ENCODE measurements at places on chromosomes 12 and 14. TPM values are rescaled to one million over a fixed set of nuclear protein-coding genes. Genes with fewer than 3 reads are reported as not detected.

DNA sequence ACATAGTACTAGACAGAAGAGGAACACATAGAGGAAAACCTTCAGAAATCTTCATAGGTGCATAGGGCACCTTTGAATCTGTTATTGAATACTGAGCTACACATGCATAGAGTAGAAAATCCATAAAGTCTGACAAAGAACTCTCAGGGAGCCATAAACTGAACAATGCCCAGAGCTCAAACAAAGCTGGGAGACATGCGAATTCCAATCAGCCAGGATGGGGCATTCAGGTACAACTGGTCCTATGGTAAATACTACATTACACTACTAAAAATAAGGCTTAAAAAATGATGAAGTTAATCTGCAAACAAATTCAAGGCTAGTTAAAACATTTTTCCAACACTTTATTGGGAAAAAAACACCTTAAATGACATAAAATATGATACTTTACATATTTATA, 259.7 kb downstream of the DIO2 start:
- H3K27me3 ChIP-seq, result no peaks in the 10 kb centered on the region
- H3K4me1 ChIP-seq, result peaks cover 27% of the 10 kb centered on the region
- H3K27ac ChIP-seq, result no peak overlapping the region
- no peak for DNase-seq

GRCh38 chr14:20434701-20435581, 1.0 kb downstream of the KLHL33 start:
- DNase-seq, result no peak
- H3K27ac ChIP-seq, result no peak overlapping the region
- H3K36me3 ChIP-seq, result no peaks in the 10 kb centered on the region
- no peaks in the 10 kb centered on the region for H3K27me3 ChIP-seq
- H3K4me1 ChIP-seq, result no peaks in the 10 kb centered on the region

GRCh38 chr12:45986641-45987339, 3.6 kb downstream of the SCAF11 start:
- no peaks in the 10 kb centered on the region for H3K36me3 ChIP-seq
- no peak overlapping the region for H3K27ac ChIP-seq
- H3K4me3 ChIP-seq, result no peak overlapping the region
- H3K27me3 ChIP-seq, result no peaks in the 10 kb centered on the region
- H3K4me1 ChIP-seq, result peaks cover 16% of the 10 kb centered on the region

- H3K4me1 ChIP-seq, result no peaks in the 10 kb centered on the region
- H3K4me3 ChIP-seq, result no peak overlapping the region
- DNase-seq, result no peak
- H3K36me3 ChIP-seq, result peaks cover 4% of the 10 kb centered on the region
- H3K27me3 ChIP-seq, result no peaks in the 10 kb centered on the region
These were observed 192.8 kb upstream of the RGS6 start for GRCh38 chr14:71739273-71739990.

GRCh38 chr14:72830786-72831594, 62.9 kb downstream of the DPF3 start:
- peak; percentile 53 for DNase-seq
- H3K36me3 ChIP-seq, result no peaks in the 10 kb centered on the region
- H3K27ac ChIP-seq, result no peak overlapping the region
- H3K4me1 ChIP-seq, result peaks cover 14% of the 10 kb centered on the region
- no peak overlapping the region for H3K4me3 ChIP-seq
- no peaks in the 10 kb centered on the region for H3K27me3 ChIP-seq

- H3K27me3 ChIP-seq, result no peaks in the 10 kb centered on the region
- DNase-seq, result no peak
- no peaks in the 10 kb centered on the region for H3K4me1 ChIP-seq
- H3K36me3 ChIP-seq, result no peaks in the 10 kb centered on the region
- no peak overlapping the region for H3K4me3 ChIP-seq
- no peak overlapping the region for H3K27ac ChIP-seq
These were observed 93.2 kb downstream of the GPR65 start for GRCh38 chr14:88098163-88098562.

GRCh38 chr12:26630546-26631027, 202.4 kb downstream of the ITPR2 start:
- no peak overlapping the region for H3K27ac ChIP-seq
- H3K27me3 ChIP-seq, result no peaks in the 10 kb centered on the region
- DNase-seq, result no peak
- no peaks in the 10 kb centered on the region for H3K36me3 ChIP-seq
- peaks cover 3% of the 10 kb centered on the region for H3K4me1 ChIP-seq

- H3K36me3 ChIP-seq, result no peaks in the 10 kb centered on the region
- no peak overlapping the region for H3K27ac ChIP-seq
- no peak for DNase-seq
- H3K4me3 ChIP-seq, result no peak overlapping the region
- H3K4me1 ChIP-seq, result peaks cover 13% of the 10 kb centered on the region
These were observed 117.9 kb upstream of the SFSWAP start for GRCh38 chr12:131592972-131593371.

- H3K36me3 ChIP-seq, result no peaks in the 10 kb centered on the region
- H3K27ac ChIP-seq, result no peak overlapping the region
- H3K4me3 ChIP-seq, result no peak overlapping the region
- no peaks in the 10 kb centered on the region for H3K4me1 ChIP-seq
- H3K27me3 ChIP-seq, result no peaks in the 10 kb centered on the region
These were observed 80.3 kb downstream of the ESRRB start for GRCh38 chr14:76456200-76456599.

DNA sequence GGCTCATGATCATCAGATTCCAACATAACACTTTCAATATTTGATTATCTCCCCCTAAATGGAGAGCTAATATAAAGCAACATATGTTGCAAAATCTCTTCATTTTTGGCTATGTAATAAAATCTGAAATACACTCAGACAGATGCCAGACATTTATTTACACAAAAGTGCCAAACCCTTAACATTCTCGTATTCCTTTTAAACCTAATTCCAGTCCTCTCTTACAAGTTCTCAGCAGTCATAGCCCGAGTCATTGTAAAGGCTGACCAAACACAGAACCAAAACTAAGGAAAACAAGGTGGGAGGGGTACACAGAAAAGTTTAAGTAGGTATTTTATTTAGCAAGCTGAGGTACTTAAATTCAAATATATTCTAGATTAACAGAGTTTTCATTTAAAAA, 81.4 kb downstream of the LRP6 start:
- H3K4me1 ChIP-seq, result peaks cover 22% of the 10 kb centered on the region
- no peaks in the 10 kb centered on the region for H3K27me3 ChIP-seq
- no peak overlapping the region for H3K4me3 ChIP-seq

- no peak overlapping the region for H3K4me3 ChIP-seq
- no peak for DNase-seq
- no peak overlapping the region for H3K27ac ChIP-seq
These were observed 53.1 kb downstream of the GUCY2C start for GRCh38 chr12:14643251-14643650.

DNA sequence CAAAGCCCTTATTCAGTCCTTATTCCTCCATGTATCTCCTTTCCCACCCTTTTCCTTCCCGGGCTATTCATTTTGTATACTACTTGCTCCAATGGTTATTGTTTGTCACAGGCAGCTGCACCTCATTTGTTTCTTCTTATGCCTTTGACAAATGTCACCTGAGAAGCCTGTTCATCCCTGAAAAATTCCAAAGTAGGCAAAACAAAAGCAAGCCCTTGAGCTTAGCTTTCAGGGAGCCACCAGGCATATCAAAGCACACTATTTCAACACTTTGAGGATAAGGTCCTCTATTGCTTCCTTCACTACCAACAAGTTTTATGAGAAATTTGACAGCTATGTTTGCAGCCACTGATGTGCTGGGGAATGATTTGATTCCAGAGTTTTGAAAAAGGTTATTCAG, 738.7 kb upstream of the LMO3 start:
- H3K4me1 ChIP-seq, result no peaks in the 10 kb centered on the region
- H3K27me3 ChIP-seq, result no peaks in the 10 kb centered on the region
- H3K36me3 ChIP-seq, result no peaks in the 10 kb centered on the region
- no peak for DNase-seq
- H3K27ac ChIP-seq, result no peak overlapping the region
- no peak overlapping the region for H3K4me3 ChIP-seq

GRCh38 chr12:124621296-124621660, 53.9 kb upstream of the NCOR2 start:
- no peak for DNase-seq
- peaks cover 8% of the 10 kb centered on the region for H3K4me1 ChIP-seq
- H3K4me3 ChIP-seq, result no peak overlapping the region
- H3K27ac ChIP-seq, result no peak overlapping the region
- H3K27me3 ChIP-seq, result no peaks in the 10 kb centered on the region

GRCh38 chr12:49049566-49050224, 10.9 kb downstream of the KMT2D start:
- no peak overlapping the region for H3K4me3 ChIP-seq
- H3K36me3 ChIP-seq, result no peaks in the 10 kb centered on the region
- no peak for DNase-seq
- no peak overlapping the region for H3K27ac ChIP-seq
- no peaks in the 10 kb centered on the region for H3K4me1 ChIP-seq

Gene FGF6
- total RNA-seq, result not detected

Gene BCL11B
- total RNA-seq, result 1.3 TPM

Gene FNTB
- total RNA-seq, result 8.0 TPM

Gene SLC25A21
- 6.4 TPM for total RNA-seq

Gene GALNT16
- total RNA-seq, result 7.0 TPM

Gene CCDC177
- total RNA-seq, result 8.6 TPM

Gene OR4K2
- total RNA-seq, result not detected

Gene SMIM41
- not detected for total RNA-seq

Data from neural progenitor cell (in vitro differentiated cells).